Left renal pelvis (tissue), 4 donors: ENCODE measurements at places on chromosomes 1 and 21.

DNA sequence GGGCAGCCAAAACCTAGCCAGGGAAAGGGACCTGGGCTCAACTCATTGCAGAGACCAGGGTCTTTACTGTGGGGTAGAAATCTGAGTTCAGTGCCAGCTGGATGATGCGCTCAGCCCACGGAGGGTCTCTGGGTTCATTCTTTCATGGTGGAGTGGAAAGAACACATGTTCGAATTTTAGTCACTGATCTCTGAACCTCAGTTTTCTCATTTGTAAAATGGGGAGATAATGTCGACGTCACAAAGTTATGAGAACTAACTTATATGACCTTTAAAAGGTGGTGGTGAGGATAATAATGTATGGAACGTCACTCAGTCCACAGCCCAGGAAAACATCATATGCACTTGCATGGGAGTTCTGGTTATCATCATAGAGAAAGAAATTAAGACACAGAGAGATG is 1.2 kb upstream of the TAL1 start:
- no peak for DNase-seq

DNA sequence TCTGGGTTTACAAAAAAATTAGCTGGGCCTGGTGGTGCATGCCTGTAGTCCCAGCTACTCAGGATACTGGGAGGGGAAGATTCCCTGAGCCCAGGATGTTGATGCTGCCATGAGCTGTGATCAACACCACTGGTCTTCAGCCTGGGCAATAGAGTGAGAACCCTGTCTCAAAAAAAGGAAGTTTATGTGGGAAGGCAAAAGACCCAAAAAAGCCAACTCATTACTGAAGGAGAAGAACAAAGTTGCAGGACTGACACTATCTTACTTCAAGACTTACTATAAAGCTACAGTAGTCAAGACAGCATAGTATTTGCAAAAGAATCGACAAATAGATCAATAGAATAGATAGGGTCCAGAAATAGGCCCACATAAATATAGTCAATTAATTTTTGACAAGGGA is 9.2 kb upstream of the PTGS2 start:
- no peak for DNase-seq

DNA sequence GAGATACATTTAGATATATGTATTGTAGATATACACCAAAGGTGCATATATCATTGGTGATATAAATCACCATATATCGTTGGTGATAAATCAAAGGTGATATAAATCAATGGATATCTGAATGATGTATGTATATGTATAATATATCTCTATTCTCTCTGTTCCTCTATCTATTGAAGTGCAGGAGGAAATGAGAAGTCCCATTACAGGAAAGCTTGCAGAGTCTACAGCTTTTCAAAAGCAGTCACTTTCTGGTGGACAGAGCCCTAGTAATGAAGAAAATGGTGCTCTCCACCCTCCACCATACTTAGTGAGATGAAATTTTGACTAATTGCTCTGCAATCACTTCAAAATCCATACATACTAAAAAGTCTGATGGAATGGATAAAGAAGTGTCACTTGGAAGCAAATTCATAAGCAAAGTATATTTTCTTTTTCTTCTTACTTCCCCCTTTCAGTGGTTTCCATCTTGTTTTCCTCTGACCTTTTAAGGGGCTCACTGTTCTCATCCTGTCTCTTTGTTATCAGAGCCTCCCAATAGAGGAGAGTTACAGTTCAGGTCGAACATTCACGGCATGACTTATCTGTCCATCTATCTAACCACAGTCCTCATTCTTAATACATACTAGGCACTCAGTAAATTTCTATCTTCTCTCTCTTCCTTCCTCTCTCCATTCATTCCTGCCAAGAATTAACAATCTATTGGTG is 227.2 kb downstream of the KCNJ6 start:
- no peak for DNase-seq

DNA sequence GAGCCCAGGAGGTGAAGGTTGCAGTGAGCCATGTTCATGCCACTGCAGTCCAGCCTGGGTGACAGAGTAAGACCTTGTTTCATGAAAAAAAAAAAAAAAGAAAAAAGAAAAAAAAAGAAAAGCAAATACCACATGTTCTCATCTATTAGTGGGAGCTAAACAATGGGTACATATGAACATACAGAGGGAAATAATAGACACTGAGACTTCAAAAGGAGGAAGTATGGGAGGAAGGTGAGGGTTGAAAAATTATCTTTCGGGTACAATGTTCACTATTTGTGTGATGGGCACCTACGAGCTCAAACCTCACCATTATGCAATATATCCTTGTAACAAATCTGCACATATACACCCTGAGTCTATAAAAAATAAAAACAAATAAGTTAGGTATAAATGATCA is 6.4 kb downstream of the ITGB3BP start:
- DNase-seq, result no peak

GRCh38 chr1:1115136-1115785 is 628 bp downstream of the C1orf159 start:
- no peak for DNase-seq
